ENCODE measurements at places on chromosomes 11 and 22. TPM values are rescaled to one million over a fixed set of nuclear protein-coding genes. Genes with fewer than 3 reads are reported as not detected.

GRCh38 chr11:61054927-61055562, 47.2 kb upstream of the CD5 start:
- no peak for DNase-seq
- H3K27me3 ChIP-seq, result peaks cover 8% of the 10 kb centered on the region
- no peak overlapping the region for H3K27ac ChIP-seq
- no peaks in the 10 kb centered on the region for H3K36me3 ChIP-seq
- no peak overlapping the region for H3K4me3 ChIP-seq

GRCh38 chr11:45501392-45502225, 163.8 kb downstream of the CHST1 start:
- H3K36me3 ChIP-seq, result no peaks in the 10 kb centered on the region
- no peak overlapping the region for H3K4me3 ChIP-seq
- 0 out of 2 replicates have a peak, but pooled peaks cover 14% of the 10 kb centered on the region for H3K27me3 ChIP-seq
- DNase-seq, result no peak

GRCh38 chr11:75301131-75301530, 50.3 kb downstream of the ARRB1 start:
- no peaks in the 10 kb centered on the region for H3K4me1 ChIP-seq
- no peaks in the 10 kb centered on the region for H3K27me3 ChIP-seq
- H3K4me3 ChIP-seq, result no peak overlapping the region
- H3K36me3 ChIP-seq, result no peaks in the 10 kb centered on the region

DNA sequence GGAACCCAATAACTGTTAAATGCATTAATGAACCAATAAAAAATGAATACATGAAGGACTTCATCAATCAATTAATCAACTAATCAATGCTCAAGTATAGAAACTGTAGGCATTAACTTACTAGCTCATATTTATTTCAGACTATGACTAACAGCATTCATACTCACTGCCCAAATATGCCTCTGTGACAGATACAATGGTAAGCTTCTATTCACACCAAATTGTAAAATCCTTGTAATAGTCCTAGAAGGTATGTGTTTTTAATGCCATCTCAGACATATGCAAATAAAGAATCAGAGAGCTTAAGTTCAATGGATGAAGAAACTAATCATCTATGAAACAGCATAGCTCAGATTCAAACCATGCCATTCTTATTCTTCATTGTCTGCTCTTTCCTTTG, 1253.6 kb upstream of the TENM4 start:
- no peak overlapping the region for H3K27ac ChIP-seq
- H3K36me3 ChIP-seq, result no peaks in the 10 kb centered on the region

DNA sequence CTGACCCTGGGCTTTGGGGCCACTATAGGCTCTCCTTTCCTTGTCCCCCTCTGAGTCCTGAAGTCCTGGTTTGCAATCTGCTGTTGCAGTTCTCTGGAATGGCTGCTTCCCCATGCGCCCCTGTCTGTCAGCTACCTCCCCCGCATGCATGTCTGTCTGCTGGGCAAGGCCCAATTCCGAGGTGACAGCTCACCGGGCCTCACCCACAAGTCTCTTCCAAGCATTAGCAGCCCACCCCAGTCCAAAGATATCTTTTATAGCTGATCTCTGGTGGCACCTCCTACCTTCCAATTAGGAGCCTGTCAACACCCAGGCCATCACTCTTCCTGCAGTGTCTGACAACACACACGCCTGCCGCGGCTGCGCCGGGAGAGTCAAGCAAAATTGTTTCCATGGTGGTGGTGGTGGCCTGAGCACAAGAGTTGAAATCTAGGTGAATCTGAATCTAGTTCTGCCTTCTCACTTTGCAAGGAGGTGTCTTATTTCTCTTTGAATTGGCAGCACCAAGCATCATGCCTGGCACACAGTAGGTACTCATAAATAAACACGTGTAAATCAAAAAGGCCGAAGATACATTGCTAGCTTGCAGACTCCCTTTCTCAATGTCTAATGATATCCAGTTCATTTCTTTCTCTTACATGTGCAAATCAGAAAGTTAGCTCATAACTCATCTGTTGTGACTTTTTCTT, 1.2 kb upstream of the LMO2 start:
- H3K4me3 ChIP-seq, result no peak overlapping the region
- no peaks in the 10 kb centered on the region for H3K27me3 ChIP-seq
- DNase-seq, result peak; percentile 11
- H3K4me1 ChIP-seq, result peaks cover 4% of the 10 kb centered on the region
- H3K36me3 ChIP-seq, result no peaks in the 10 kb centered on the region

DNA sequence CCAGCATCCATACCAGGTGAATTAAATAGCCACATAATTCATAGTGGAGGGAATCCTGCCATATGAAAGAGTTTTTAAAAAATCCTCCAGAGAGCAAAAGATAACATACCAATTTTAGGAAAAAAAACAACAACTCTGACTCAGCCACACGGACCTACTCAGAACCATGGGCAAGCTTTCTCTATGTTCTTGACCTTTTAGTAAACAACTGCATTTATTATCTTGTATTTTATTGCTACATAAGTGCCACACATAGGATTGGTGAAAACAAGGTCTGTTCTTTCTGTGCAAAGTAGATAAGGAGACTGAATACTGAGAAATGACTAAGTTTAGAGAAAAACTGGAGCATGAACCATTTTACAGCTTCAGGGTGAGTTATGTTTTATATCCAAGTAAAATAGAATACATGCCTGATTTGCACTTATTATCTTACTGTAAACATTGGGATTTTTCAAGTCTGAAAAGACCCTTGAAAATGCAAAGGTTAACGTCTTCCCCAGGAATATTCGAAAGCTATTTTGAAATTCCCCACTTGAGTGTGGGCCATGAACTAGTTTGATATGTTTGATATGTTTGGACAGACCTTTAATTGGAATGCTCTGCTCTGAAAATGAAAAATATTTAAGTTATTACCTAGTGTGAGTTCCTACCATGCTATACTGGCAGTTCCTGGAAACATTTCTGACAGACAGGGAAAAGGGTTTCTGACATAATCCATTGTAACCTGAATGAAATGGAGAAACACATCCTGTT, 89.5 kb upstream of the DDI1 start:
- 0 out of 2 replicates have a peak overlapping the region, but pooled peaks have one; percentile 5 for H3K4me3 ChIP-seq
- H3K4me1 ChIP-seq, result peaks cover 33% of the 10 kb centered on the region
- no peaks in the 10 kb centered on the region for H3K27me3 ChIP-seq

DNA sequence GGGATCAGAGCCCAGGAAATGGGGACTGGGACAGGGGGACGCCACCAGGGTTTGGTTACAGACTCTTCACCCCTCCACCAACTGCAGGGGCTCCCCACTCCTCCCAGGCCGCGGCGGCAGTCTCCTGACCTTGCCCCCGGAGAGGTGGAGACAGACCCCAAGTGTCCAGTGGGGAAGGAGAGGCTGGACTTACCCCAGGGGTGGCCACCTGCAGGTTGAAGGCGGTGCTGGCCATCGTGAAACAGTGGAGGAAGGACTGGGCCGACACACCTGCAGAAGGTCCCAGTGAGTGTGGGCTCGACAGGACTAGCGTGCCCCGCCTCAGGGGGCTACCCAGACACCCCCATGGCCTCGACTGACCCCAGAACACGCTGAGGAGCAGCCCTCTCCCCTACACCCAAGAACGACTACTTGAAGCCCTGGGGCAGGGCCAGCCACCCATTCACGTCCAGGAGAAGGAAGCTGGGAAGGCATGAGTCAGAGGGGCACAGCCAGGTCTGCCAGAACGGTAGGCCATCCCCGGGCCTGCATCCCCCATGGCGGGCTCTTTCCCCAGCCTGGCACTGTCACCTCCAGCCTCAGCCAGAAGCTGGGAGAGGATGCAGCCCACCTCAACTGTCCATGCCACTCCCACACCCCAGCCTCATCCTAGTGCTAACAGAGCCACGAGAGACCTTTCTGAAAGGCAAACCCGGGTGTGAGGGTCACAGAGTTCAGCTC, 2.3 kb downstream of the GATD1 start:
- H3K4me3 ChIP-seq, result peak overlapping the region; percentile 86
- H3K27me3 ChIP-seq, result no peaks in the 10 kb centered on the region
- peaks cover 6% of the 10 kb centered on the region for H3K36me3 ChIP-seq
- H3K27ac ChIP-seq, result peak overlapping the region; percentile 16

DNA sequence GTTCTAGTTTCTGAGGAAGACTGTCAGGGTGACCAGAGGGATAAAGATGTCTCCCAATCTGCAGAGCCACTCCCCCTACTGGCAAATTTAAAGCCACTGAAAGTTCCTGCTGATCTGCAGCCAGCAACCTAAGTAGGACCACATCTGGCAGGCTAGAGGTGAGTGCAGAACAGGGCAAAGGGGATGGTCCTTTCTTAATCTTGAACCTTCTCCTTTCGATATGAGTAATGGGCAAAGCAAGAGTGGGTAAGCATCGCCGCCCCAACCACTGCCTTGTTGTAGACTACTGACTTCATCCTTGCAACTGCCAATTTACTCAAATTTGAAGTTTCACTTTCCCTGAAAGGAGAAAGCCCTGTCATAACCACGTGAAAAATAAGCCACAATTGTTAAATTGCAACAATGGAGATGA, 30.7 kb downstream of the SCUBE2 start:
- no peak overlapping the region for H3K27ac ChIP-seq
- no peaks in the 10 kb centered on the region for H3K4me1 ChIP-seq
- no peaks in the 10 kb centered on the region for H3K27me3 ChIP-seq
- no peaks in the 10 kb centered on the region for H3K36me3 ChIP-seq
- DNase-seq, result no peak

DNA sequence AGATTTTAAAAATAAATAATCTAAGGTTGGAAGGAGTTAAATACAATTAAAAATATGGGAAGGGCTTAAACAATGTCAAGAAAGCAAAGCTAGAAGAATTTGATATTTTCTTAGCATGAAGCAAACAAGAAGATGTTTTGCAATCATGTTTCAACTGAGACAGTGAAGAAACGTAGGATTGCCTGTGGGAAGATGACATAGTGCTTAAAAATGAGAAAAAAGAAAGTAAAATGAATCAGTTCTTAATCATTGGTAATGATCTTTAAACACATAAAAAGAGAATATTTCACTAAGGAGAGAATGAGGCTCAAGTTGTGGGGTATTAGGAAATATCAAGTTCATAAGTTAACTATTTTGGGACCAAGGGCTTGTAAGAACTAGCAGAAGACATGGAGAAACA, 855.0 kb downstream of the METTL15 start:
- H3K27ac ChIP-seq, result peak overlapping the region; percentile 52
- H3K4me1 ChIP-seq, result peaks cover 49% of the 10 kb centered on the region
- no peak overlapping the region for H3K4me3 ChIP-seq
- H3K27me3 ChIP-seq, result no peaks in the 10 kb centered on the region

DNA sequence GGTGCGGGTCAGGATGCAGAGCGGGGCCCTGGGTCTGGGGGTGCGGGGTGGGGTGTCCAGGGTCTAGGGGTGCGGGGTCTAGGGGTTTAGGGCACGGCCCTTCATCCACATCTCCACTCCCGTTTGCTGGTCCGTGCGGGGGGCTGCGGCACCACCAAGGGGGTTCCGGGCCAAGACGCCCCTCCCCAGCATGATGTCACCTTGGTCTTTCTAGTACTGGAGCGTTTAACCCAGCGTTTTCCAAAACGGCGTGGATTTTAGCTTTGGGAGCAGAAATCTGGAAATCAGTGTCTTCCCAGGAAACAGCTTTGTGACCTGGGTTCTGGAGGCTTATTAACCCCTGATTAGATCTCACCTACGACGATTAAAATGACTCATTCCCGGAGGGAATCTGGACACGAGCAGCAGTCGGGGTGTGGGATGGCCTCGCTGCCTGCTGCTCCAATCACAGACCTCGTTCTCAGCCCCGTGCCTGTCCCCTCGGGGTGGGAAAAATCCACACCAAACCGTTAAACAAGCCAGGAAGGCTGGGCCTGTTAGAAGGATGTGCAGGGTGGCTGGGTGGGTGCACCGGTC, 759 bp downstream of the AP2A2 start:
- peak; percentile 85 for DNase-seq
- no peaks in the 10 kb centered on the region for H3K36me3 ChIP-seq
- H3K27me3 ChIP-seq, result no peaks in the 10 kb centered on the region

GRCh38 chr11:80782135-80782885, 1341.5 kb upstream of the TENM4 start:
- no peaks in the 10 kb centered on the region for H3K27me3 ChIP-seq
- no peak for DNase-seq
- no peak overlapping the region for H3K4me3 ChIP-seq
- H3K36me3 ChIP-seq, result no peaks in the 10 kb centered on the region
- H3K4me1 ChIP-seq, result no peaks in the 10 kb centered on the region

- no peaks in the 10 kb centered on the region for H3K4me1 ChIP-seq
- H3K27me3 ChIP-seq, result peaks cover 31% of the 10 kb centered on the region
- H3K4me3 ChIP-seq, result no peak overlapping the region
These were observed 4.3 kb upstream of the ZBED4 start for GRCh38 chr22:49849161-49850020.

GRCh38 chr11:18100926-18101656, 4.8 kb downstream of the SAAL1 start:
- H3K4me1 ChIP-seq, result peaks cover under 1% of the 10 kb centered on the region
- no peaks in the 10 kb centered on the region for H3K27me3 ChIP-seq
- H3K4me3 ChIP-seq, result no peak overlapping the region
- no peaks in the 10 kb centered on the region for H3K36me3 ChIP-seq
- H3K27ac ChIP-seq, result no peak overlapping the region

GRCh38 chr11:72433455-72434036, 785 bp downstream of the CLPB start:
- H3K27ac ChIP-seq, result peak overlapping the region; percentile 87
- DNase-seq, result no peak
- peaks cover 25% of the 10 kb centered on the region for H3K4me1 ChIP-seq

- peak overlapping the region; percentile 95 for H3K27ac ChIP-seq
- H3K4me3 ChIP-seq, result peak overlapping the region; percentile 43
- no peaks in the 10 kb centered on the region for H3K27me3 ChIP-seq
- H3K36me3 ChIP-seq, result no peaks in the 10 kb centered on the region
- DNase-seq, result peak; percentile 98
These were observed 378.7 kb downstream of the NTM start for GRCh38 chr11:131749101-131749500.

GRCh38 chr22:29555065-29555644, 1.6 kb upstream of the THOC5 start:
- DNase-seq, result peak; percentile 33
- H3K27me3 ChIP-seq, result no peaks in the 10 kb centered on the region
- H3K4me3 ChIP-seq, result no peak overlapping the region
- 0 out of 2 replicates have a peak, but pooled peaks cover 4% of the 10 kb centered on the region for H3K36me3 ChIP-seq
- peak overlapping the region; percentile 80 for H3K27ac ChIP-seq

- 0 out of 2 replicates have a peak overlapping the region, but pooled peaks have one; percentile 6 for H3K4me3 ChIP-seq
- H3K27ac ChIP-seq, result peak overlapping the region; percentile 79
- peaks cover 48% of the 10 kb centered on the region for H3K4me1 ChIP-seq
- no peaks in the 10 kb centered on the region for H3K36me3 ChIP-seq
- DNase-seq, result peak; percentile 53
- H3K27me3 ChIP-seq, result no peaks in the 10 kb centered on the region
These were observed 115.6 kb downstream of the SGSM3 start for GRCh38 chr22:40485813-40486667.

- peak; percentile 98 for DNase-seq
- no peak overlapping the region for H3K4me3 ChIP-seq
- H3K27ac ChIP-seq, result peak overlapping the region; percentile 57
- peaks cover 10% of the 10 kb centered on the region for H3K4me1 ChIP-seq
- H3K27me3 ChIP-seq, result no peaks in the 10 kb centered on the region
These were observed 204.9 kb downstream of the CSNK2A3 start for GRCh38 chr11:11148104-11148509.

- no peaks in the 10 kb centered on the region for H3K36me3 ChIP-seq
- peaks cover 6% of the 10 kb centered on the region for H3K4me1 ChIP-seq
- no peaks in the 10 kb centered on the region for H3K27me3 ChIP-seq
- peak; percentile 70 for DNase-seq
- H3K4me3 ChIP-seq, result no peak overlapping the region
These were observed 18.1 kb downstream of the MCM5 start for GRCh38 chr22:35418088-35418487.

The CECR2 gene
- total RNA-seq, result not detected

The ALX4 gene
- not detected for total RNA-seq

The LDHAL6A gene
- not detected for total RNA-seq

Data from GM23248 (cell line).